ENCODE measurements at places on chromosomes 12 and 14.

DNA sequence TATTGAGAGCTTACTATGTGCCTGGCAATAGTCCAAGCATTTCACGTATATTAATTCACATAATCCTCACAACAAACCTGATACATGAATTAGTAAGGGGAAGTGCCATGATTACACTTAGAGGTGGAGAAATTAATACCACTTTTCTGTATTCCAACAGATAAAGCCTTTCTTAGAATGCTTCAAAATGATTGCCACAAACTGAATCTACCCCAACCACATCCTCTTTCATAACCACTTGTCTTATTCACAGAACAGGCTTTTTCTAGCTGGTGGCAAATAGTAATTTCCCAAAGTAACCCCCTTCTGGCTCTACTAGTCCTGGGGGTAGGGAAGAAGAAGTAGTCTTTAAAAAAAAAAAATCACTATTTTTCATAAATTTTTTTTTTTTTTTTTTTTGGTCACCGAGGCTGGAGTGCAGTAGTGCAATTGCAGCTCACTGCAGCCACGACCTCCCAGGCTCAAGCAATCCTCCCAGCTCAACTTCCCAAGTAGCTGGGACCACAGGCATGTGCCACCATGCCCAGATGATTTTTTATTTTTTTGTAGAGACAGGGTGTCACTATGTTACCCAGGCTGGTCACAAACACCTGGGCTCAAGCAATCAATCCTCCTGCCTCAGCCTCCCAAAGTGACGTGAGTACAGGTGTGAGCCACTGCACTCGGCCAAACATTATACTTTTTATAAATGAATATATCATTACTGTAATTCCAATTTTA is 59.0 kb upstream of the ARID2 start:
- DNase-seq, result no peak

DNA sequence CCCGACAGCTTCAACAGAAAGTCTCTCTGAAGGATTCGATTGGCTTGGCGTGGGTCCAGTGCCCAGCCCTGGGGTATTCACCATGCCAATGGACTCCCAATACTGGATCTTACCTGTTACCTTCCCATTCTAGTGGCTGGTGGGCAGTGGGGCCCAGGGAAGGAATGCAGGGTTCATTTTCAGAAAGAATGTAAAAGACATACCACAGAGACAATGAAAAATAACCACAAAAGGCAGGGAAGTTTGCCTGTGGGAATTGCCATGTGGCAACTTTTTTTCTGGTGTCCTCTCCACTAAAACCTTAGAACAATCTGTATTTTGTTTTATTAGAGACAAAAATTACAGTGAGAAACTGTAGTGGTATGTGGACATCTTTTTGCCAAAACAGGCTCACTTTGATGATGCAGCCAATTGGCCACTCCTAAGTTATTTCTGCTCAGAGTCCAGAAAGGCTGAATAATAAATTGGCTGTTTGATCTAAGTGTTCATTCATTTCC is 55.2 kb downstream of the PTGER2 start:
- DNase-seq, result peak; percentile 62

DNA sequence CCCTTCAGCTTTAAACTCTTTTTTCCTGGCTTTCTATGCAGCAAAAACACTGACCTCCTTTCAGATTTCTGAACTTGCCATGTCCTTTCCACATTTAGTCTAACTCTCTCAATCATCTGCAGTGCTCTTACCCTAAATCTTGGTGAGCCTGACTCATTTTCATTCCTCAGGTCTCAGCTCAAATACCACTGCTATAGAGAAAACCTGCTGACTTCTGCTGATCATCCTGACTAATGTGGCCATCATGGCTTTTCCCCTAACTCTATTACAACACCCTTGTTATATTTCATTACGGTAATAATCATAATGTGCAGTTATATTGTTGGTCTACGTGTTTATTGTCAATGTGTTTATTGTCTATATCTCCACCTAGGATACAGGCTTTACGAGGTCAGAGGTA is 207.3 kb upstream of the OR4E1 start:
- DNase-seq, result no peak

DNA sequence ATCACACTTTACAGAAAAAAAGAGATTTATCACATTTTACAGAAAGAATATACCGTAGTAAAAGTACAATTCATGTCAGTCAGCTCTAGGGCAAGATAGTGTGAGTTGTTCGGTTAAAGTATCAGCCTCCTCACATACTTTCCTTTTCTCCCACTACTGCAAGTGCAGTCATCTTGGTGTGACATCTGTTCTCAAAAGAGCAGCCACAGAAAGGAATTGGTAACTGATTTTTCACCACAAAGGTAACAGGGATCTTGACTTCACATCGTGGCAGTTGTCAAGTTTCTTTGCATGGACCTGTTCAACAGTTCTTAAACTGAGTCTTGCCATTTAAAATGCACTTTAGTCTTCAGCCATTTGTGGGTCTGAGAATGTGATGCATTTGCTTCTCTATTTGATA is 5.0 kb upstream of the E2F7 start:
- DNase-seq, result no peak

DNA sequence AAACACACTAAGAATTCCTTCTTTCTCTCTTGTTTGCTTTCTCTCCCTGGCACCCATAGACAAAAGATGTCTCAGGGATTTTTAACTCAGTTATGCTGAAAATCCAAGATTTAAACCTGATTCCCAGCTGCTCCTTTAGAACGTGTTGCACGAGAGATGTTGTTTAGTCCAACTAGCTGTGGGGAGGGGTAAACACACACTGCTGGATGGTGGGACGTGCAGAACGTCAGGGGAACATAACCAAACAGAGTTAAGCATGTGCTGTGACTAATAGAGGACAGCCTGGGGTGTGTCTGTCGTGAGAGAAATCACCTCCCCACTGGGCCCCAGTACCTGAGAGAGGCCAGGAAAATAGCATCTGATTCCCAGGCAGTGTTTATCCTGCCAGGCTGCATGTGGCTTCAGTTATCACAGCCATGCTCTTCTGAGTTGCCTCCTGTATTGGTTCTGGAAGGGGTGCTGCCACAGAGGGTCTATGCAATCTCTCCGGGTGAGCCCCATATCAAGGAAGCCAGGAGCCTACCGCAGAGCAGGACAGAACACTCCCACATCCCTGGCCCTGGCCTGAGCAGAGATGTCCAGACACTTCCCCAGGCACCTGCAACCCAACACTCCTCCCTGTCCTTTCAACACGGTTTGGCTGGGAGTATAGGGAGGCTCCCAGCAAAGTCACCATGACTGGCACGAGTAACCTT is 112.7 kb upstream of the EGLN3 start:
- DNase-seq, result no peak

DNA sequence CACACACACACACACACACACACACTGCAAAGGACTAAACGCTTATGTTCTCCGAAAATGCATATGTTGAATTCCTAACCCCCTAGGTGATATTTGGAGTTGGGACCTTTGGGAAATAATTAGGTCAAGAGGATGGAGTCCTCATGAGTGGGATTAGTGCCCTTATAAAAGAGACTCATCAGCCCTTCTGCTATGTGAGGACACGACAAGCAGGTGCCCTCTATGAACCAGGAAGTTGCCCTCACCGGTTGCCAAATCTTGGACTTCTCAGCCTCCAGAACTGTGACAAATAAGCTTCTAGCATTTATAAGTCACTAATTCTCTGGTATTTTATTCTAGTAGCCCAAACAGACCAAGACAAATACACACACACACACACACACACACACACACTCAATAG is 20.7 kb upstream of the TCP11L2 start:
- DNase-seq, result no peak

GRCh38 chr14:31893221-31893757 is 183.8 kb upstream of the ARHGAP5 start:
- DNase-seq, result no peak

DNA sequence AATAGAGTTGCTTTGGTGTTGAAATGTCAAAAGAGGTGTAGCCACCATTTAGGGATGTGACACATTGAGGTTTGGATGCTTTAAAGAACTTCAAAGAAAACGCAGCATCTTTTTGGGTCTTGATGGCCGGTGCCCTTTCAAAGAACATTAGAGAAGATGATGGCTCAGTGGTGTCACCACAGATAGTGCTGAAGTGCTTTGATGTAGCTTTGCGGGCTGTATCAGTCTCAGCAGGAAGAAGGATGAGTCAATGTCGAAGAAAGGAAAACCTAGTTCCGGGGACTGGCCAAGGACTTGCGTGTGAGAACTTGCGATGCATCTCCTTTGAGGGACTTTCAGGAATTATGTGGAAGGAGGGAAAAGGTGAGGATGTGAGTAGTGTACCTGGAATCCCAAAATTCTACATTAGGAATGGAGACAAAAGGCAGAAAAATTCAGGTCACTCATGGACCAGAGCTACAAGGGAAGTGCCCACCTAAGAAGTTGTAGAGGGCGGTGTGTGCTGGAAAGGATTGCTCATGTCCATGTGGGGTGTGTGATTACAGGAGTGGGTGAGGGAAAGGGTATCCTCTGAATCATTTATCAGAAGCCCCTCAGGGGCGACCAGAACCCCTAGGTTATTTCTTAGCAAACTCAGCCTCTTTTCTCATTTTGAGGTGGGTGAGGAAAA is 39.7 kb upstream of the GZMB start:
- DNase-seq, result no peak

- DNase-seq, result no peak
Measured at GRCh38 chr12:109760930-109761921, 47.6 kb downstream of the FAM222A start.

- no peak for DNase-seq
Measured at GRCh38 chr12:14654416-14654815, 42.0 kb downstream of the GUCY2C start.

DNA sequence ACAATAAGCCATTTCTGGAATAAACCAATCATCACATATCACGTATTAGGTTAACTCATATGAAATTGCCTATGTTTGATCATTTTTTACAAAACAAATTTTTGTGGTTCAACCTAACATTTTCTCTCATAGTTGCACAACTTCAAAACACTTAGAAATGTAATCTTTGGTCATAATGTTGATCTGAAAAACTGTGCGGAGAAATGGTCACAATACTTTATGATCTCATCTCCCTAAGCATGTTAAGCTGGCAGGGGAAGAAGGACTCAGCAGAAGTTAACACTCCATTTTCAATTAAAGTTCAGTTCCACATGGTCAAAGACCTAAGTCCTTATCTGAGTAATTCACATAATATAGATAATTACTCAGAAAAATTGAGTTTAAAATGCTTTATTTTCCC is 194.8 kb downstream of the CAPZA3 start:
- DNase-seq, result no peak

DNA sequence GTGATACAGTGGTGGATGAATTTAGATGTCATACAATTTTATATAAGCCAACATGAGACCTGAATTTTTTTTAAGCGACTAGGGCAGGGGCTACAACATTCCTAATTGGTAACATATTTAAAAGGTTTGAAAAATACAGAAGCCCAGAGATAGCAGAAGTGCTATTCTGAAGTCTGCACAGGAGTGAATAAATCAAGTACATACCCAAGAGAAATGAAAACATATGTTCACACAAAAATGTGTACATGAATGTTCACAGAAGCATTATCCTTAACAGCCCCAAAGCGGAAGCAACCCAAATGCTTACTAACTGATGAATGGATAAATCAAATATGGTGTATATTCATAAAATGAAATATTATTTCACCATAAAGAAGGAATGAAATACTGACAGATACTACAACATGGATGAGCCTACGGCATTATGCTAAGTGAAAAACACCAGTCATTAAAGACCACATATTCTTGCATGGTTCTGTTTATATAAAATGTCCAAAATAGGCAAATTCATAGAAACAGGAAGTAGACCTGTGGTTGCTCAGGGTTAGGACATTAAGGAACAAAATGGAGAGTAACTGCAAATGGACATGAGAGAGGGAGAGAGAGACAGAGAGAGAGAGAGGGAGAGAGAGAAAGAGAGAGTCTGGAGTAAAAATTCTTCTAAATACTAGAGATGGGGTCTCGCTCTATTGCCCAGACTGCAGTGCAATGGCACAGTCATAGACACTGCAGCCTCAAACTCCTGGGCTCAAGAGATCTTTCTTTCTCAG is 28.0 kb upstream of the GXYLT1 start:
- DNase-seq, result no peak

DNA sequence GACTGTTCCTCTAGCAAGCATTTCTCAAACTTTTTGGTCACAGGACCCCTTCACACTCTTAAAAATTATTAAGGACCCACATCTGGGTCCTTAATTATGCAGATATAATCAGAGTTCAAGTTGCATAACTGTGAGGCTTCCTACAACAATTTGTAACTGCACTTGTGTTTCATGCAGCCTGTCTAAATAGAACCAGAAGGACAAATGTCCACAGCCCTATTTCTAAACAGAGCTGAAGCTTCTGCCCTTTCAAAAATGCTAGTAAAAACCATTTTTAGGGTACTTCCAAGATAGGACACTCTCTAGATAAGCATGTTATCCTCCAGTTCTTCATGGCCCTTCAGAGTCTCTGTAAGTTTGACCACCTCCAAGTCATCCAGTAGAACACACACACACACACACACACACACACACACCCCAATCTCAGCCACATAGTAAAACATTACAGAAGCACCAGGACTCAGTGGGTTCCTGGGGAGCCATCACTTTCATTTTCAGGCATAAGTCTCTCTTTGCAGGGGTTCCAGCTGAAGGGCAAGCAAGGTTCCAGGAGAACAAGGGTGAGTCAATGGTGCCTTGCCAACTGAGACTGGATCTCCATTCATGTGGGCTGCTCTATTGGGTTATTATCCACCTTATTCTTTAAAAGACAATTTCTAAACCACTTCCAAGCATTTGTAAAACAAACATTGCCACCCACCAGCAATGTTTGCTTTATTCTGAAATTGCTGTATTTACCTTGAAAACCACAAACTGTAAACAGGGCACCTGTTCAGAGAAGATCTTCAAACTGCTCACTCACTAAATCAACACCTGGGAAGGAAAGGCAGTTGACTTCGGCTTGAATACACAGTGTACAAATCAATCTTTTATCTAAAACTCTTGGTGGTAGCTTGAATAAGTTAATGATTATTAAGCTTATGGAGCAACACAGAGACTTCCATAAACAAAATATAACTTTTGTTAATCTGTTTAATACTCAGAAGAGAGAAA is 64.1 kb downstream of the ITPR2 start:
- peak; percentile 28 for DNase-seq
